ENCODE measurements at places on chromosomes 1 and 21.

DNA sequence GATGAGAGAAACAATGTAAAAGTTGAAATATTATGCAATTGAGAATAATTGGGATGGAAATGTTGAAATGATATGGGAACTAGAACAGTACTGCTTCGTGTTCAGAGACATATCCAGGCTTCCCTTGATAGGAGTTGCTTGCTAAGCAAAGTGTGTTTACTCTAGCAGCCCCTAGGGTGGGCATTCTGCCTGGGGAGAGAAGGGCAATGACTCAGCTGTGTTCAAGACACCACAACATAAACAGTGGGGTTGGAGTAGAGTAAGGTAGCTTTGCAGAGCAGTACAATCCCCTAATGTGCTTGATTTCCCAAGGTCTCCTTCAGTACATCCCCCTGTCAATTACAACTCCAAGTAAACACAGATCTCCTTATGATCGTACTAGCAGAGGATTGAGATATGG, 4.8 kb upstream of the PCNX2 start:
- no peak for DNase-seq

- DNase-seq, result no peak
These were observed 8.0 kb upstream of the DNM3 start for GRCh38 chr1:171833091-171833825.

GRCh38 chr1:183962903-183963302, 74.6 kb downstream of the COLGALT2 start:
- no peak for DNase-seq

DNA sequence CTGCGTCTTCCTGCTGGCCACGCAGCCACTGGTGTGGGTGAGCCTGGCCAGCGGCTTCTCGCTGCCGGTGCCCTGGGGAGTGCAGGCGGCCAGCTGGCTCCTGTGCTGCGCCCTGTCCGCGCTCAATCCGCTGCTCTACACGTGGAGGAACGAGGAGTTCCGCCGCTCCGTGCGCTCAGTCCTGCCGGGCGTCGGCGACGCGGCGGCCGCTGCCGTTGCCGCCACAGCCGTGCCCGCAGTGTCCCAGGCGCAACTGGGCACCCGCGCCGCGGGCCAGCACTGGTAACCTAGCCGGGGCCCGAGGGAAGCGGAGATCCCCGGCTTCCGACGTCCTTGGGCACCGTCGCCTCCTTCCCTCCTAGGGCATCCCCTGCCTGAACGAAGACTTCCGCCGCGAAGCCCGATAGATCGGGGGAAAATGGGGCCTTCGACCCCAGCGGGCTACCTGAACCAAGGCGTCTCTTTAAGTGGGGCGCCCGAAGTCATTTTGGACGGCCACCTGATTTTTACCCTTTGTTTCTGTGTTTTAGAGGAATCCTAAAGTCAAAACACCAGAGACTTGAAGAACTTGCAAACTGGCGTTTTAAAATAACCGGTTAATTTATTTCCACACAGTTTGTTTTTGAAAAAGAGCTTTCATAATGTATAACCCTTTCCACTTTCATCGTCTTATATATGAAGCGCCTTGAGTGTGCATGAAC, 2.0 kb downstream of the GPR88 start:
- no peak for DNase-seq

GRCh38 chr1:201643835-201644104, 104.8 kb downstream of the NAV1 start:
- DNase-seq, result no peak

- DNase-seq, result no peak
These were observed 31.0 kb upstream of the EFCAB14 start for GRCh38 chr1:46749921-46750404.

GRCh38 chr1:84073266-84073665, 70.8 kb upstream of the PRKACB start:
- DNase-seq, result no peak

- DNase-seq, result no peak
These were observed 84.1 kb upstream of the NEGR1 start for GRCh38 chr1:72366466-72366865.

DNA sequence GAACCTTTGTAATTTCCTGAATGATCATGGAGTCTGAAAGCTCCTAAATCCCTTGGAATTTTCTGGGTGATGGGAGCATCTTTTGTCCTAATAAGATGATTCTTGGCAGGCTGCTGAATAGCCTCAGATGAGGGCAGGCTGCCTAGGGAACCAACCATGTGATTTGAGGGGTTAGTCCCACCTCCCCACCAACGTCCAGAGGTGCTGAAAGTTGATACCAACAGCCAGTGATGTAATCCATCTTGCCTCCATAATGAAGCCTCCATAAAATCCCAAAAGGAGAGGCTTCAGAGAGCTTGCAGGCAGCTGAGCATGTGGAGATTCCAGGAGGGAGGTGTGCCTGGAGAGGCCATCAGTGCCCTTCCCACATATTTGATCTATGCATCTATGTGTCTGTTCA, 43.7 kb downstream of the GTF2B start:
- DNase-seq, result no peak

- DNase-seq, result no peak
These were observed 41.6 kb upstream of the PPIAL4F start for GRCh38 chr1:144551107-144551542.

DNA sequence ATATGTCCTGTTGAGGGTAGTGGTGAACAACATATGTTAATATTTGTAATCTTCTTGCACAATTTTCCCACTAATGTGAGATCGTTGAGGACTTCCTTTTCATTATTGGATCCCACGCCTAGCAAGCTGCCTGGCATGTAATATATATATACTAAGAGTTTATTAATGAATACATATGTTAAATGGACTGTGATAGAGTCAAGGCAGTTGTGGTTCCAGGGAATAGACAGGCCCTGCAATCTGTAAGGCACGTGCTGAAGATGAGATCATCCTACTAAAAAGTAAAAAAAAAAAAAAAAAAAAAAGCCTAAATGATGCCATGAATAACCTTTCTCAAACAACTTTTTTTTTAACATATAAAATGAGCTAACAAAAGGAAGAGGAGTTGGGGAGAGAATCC, 28.9 kb downstream of the PLPPR5 start:
- no peak for DNase-seq
